Activated CD4-positive, alpha-beta T cell treated with anti-CD3 and anti-CD28 coated beads, Interleukin-10, Interleukin-2, amounts not matched to agents 100 ng/mL and 50 ng/mL, durations not matched to agents 16 hours and 8 hours (primary cell): ENCODE measurements at places on chromosomes 11 and 22.

DNA sequence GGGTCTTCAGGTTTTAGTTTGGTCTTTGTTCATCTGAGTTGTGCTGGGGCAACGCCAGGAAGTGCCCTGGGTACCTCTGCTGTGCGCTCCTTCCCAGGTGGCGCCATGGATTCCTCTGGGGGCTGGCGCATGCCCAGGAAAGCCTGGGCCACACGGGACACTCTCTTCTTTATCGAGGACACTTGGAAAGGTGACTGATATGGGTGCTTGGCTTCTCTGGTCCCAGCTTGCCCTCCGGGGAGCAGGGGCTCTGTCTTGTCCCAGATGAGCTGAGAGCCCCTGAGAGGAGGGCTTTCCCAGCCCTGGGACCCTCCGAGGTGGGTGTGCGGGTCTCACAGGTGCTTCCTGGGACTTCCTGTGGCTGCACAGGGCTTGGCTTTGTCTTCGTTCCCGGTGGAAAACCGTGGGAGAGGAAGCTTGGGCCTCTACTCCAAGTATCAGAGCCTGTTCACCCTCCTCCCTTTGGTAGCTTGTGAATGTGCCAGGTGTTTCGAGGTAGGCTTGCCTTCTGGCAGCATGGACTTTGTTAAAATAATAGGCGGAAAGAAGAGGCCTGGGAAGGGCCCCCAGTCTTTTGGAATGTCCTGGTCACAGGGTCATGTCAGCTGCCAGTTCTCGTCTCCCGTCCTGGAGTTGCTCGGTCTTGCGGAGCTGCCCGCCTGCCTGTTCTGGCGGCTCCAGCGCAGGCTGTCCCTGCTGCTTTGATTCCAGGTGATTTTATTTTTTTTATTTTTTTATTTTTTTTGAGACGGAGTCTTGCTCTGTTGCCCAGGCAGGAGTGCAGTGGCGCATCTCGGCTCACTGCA is 10.1 kb upstream of the NEAT1 start:
- DNase-seq, result no peak

DNA sequence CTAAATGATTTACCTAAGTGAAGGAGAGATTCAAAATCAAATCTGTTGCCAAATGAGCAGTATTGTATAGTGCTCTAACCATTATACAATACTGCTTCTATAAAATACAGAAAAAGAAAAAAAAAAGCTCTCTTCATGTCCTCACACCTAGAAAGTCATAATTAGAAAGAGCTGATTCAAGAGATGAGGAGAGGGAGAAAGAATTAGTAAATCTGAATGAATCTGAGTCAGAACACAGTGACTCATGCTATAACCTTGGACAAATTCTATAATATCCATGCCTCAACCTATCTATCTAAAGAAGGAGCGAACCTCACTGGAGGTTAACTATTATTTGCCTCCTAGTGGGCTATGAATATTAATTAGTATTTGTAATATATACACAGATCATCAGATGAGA is 29.4 kb downstream of the AMBRA1 start:
- peak; percentile 68 for DNase-seq

GRCh38 chr11:33957304-33957917 is 65.5 kb upstream of the LMO2 start:
- no peak for DNase-seq

DNA sequence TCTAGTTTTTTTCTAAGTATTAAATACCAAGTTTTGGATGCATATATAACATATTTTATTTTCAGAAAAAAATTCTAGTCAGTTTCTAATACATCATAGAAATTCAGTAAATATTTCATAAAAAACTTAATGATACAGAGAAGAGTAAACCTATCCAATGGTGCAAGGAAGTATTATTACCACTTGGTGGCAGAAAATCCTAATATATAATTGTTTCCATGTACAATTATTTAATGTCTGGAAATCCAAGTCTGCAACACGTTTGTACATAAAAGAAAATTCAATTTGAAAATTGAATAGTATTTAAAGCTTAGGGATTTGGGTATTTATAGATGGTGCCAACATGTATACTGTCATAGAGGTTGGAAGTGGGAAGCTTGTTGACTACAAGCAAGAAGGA is 127.0 kb downstream of the TRPC6 start:
- no peak for DNase-seq

DNA sequence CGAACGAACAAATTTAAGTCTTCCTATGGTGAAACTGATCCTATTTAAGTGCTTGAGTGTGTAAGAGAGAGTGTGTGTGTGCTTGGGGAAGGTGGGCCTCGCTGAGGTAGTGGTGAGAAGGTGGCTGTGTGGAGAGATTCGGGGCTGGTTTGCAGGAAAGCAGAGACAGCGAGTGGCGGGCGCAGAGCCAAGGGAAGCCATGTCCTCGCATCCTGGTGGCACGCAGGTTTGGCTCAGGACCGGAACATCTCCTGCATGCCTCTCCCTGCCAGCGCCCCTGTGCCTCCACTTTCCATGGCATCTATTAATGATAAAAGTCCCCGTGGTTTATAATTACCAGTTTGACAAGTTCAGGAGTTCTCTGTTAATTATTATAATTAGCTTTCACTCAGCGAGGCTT is 383.1 kb upstream of the CADM1 start:
- no peak for DNase-seq

DNA sequence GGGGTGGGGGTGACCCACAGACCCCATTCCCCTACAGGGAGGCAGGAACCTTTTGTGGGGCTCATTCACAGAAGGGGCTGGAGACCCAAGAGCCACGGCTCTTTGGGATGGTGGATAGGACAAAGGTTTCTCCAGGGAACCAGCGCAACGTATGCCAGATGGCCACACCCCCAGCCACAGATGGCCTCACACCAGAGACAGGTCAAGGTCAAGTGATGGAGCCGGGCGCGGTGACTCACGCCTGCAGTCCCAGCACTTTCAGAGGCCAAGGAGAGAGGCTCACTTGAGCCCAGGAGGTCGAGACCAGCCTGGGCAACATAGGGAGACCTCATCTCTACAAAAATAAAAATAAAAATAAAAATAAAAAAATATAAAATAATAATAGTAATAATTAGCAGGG is 17.1 kb upstream of the BRSK2 start:
- no peak for DNase-seq

GRCh38 chr11:45045683-45046471 is 95.2 kb upstream of the TP53I11 start:
- peak; percentile 2 for DNase-seq

- no peak for DNase-seq
Observed at GRCh38 chr22:48287031-48287430, 1524.6 kb downstream of the TBC1D22A start.

- DNase-seq, result no peak
Observed at GRCh38 chr11:118615282-118615975, 8.0 kb downstream of the PHLDB1 start.

- DNase-seq, result no peak
Observed at GRCh38 chr22:20940186-20940651, 23.0 kb downstream of the CRKL start.

- DNase-seq, result no peak
Observed at GRCh38 chr11:103637295-103637694, 399.1 kb upstream of the DDI1 start.

DNA sequence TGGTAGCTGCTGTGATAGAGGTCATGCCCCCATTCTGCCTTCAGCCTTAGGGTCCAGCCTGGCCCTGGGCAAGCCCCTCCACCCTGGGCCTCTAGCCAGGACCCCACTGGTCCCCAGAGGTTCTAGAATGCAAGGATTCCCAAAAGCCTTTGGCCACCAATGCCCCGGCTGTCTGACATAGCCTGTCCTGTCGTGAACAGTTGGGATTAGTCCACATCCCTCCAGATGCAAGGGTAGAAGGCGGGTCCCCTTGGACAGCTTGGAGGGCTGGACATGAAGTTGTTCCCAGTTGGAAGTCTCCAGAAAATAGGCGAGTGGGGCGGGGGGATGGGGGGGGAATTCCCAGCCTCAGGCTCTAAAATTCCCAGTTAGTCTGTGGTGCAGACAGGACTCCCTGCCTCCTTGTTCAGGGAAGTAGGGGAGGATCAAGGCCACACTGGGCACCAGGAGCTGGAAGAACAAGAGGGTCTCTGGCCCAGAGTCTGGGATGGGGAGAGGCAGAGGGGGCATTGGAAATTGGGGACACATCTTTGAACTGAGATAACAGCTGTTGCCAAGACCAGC is 5.2 kb upstream of the ADORA2A start:
- no peak for DNase-seq

DNA sequence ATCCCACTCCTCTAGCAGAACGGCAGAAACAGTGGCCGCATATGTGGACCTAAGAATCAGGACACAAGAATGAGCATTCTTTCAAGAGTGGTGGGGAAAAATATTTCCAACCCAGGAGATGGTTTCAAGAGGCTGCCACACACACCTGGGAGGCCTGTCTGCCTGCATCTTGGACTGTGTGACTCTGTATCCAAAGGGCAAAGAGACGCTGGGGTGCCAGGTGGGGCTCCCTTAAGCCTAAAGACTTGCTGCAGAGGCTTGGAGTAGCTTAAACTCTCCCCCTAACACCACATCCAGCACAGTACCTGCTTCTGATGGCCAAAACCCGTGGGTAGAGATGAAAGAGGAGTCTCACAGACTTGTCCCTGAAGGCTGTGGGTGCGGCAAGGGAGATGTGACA is 3.5 kb downstream of the CXCR5 start:
- no peak for DNase-seq

DNA sequence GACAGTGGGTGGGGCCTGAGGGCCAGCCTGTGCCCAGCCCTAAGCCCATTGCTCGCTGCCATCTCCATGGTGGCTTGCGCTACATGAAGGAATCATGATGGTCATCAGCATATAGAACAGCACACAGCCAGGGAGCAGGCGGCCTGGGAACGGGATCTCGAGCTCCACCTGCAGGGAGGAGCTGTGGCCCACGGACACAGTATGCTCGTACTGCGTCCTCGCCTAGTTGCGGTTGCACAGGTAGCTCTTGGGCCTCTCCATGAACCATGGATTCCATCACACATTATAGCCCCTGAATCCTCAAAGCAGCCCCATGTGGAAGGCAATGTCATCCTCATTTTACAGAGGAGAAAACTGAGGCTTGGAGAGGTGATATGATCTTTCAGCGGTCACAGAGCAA is 15.1 kb downstream of the SEC14L4 start:
- DNase-seq, result no peak

DNA sequence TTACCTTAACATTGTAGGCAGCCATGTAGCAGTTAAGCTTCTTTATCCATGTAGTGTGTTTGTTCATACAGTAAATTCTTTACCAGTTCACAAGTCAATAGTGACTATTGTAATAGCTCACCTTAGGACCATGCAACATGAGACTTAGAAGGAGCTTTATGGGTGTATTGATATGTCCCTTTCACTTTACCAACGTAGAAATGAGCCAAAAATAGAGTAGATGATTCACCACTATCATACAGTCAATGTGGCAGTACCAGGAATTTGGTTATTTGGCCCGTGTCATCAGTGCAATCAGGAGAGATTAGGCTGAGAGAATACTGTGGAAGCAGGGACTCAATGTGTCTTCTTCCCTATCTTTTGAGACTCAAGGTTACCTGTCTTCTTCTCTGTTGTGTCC is 4.7 kb downstream of the ZDHHC13 start:
- DNase-seq, result peak; percentile 41

- DNase-seq, result no peak
Observed at GRCh38 chr22:49263101-49263500, 564.6 kb downstream of the BRD1 start.

GRCh38 chr11:65643971-65644370 is 6.1 kb downstream of the SIPA1 start:
- peak; percentile 30 for DNase-seq

- DNase-seq, result no peak
Observed at GRCh38 chr11:25787416-25787815, 544.5 kb upstream of the ANO3 start.

DNA sequence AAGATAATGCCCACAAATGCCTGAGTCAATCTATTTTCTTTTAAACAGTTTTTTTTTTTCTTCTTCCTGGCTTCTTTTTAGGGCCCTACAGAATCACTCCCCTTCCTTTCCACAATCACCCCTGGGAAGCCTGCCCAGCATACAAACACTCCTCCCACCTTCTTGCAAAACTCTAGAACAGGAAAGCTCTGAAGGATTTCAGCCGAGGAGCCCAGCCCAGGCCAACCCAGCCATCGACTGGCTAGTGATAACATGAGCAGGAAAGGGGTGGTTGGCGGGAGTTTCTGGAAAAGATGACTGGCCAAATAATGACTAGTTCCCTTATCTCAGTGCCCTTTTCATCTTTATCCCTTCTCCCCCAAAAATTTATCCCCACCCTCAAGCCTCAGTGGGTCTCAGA is 68.2 kb downstream of the USP35 start:
- no peak for DNase-seq

DNA sequence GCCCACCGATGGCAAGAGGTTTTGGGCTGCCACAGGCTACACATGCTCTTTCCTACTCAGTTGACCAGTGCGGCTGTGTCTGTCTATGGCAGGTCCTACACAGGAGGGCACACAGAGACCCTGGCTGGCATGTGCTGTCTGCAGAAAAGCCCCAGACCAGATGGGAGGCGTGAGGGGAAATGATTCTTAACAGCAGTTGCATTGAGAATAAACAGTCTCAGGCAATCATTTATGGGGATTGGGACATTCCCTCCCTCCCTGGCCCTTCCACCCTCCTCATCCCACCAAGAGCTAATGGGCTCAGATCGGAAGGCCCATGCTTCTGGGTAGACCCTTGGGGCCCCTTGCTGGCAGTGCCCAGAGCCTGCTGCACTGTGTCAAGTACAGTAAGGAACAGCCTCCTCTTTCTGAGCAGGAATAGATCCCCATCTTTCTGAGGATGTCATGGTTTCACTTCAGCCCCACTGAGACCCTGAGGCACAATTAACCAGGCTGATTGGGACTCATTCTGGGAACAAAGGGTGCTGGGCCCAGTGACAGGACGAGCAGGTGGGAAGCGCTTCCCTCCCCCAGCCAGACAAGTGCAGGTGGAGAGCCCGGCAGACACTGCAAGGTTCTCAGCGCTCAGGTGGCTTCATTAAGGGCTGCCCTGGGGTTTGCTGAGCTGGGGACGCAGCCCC is 28.3 kb downstream of the TSPAN18 start:
- DNase-seq, result no peak

DNA sequence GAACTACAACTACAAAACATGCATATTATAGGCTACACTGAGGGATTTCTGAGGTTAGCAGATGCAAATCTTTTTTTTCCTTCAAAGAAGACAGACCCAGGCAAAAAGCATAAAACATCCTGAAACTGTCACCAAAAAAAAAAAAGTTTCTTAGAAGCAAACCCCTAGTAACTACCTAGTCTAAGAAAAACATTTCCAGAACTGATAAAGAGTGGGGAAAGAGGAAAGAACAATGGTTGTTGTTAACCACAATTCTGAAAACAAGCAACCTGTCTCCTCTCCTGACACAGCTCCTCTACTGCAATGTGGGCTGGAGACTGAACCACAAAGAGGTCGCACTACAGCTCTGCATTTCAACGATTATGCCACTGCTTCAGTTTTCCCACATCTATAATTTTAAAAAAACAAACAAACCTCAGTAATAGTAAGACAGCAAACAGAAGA is 15.0 kb downstream of the DENND5A start:
- DNase-seq, result peak; percentile 78
